ENCODE measurements at places on chromosomes 6 and 20.

DNA sequence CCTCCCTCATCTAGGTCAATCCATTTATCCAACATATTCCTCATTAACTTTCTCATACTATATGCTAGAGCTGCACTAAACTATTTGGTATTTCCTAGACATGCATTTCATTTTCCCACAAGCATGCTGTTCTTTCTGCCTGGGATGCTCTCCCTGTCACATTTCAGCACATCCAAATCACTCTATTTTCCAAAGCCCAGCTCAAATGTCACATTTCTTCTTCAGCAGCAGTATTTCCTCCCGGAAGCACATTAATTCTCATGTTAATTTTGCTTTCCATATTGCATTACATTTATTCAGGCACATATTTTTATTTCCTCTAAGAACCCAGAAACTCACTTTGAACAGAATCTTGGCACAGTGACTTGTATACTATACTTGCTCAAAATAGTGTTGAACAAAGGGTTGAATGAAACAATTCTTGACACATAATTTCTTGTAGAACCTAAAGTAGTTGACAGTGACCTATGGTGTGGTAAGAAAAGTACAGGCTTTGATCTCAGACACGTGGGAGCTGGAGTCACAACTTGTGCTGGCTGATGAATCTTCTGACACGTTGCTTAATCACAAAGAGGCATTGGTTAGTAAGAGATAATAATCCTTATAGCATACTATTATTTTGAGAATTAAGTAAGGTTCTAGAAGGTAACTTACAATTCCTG, 30.8 kb upstream of the CD2AP start:
- DNase-seq = peak; percentile 8

DNA sequence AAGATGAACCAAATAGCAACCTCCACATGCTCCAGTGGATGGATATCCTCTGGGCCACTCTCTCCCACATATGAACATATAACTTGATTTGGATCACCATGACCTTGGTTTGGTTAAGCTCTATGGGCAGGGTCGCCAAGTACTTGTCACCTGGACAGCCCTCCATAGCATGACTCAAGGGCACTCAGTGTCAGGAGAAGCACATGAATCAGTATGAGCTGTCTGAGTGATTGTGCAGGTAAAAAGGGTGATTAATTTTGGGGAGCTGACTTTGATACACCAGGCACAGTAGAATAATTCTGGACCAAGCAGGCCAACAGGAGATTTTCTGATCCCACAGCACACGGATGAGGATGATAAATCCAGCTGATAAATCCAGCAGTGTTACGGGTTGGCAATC, 74.4 kb downstream of the OPRM1 start:
- no peak for DNase-seq

DNA sequence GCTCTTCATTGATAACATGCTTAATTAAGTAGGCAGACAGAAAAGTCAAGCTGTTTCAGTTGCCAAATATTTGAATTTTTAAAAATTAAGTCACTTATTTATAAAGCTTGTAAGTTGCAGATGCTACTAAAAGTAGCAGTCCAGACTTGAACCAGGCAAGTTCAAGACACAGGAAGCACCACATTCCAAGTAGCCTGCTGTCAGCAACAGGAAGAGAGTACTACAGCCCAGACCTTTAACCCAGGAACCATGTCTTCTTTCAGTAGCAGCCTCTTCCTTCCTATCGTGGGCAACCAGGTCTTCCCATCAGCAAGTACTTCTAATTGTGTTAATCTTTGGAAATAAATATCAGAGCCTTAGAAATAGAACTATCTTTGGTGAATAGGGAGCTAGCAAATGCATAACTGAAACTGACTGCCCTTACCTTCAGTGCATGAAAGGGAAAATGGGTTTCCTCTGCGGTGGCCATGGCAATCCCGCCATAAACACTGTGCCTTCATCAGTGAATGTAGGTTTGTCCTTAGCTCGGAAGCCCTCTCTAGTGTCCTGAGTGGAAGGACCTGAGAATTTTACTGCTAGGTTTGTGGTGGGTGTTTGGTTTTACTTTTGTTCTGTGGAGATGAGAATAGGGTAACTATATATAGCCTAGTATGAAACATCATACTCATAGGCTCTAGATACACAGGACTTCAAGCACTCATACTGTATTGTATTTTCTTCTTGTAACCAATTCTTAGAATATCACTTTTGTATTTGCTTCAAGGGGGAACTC, 95.6 kb downstream of the SYCP2 start:
- no peak for DNase-seq

- peak; percentile 60 for DNase-seq
Measured at GRCh38 chr6:13273931-13274706, 54.2 kb downstream of the TBC1D7 start.

DNA sequence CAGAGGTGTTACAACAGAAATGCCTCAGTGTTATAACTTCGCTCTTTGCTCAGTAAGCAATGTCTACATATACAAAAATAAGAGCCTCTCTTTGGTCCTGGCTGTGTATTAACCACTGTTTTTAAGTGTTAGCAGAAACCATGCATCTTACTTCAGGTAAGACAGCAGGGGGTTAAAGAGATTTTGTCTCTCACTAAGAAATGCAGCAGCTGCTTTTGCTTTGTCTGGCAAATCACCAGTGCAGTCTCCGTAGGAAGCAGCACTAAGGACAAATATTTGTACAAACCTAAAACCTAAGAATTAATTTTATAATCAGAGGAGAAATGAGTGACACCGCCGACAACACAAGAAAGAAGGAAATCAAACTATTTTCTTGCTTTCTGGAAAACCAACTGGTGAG, 758 bp downstream of the SMIM28 start:
- no peak for DNase-seq
